Stimulated activated memory B cell treated with anti-CD40 and anti-IgM and Interleukin-4, amounts not matched to agents 10 μg/mL and 1 μg/mL and 100 μg/mL, for 72 hours (primary cell): ENCODE measurements at places on chromosomes 6 and 20.

DNA sequence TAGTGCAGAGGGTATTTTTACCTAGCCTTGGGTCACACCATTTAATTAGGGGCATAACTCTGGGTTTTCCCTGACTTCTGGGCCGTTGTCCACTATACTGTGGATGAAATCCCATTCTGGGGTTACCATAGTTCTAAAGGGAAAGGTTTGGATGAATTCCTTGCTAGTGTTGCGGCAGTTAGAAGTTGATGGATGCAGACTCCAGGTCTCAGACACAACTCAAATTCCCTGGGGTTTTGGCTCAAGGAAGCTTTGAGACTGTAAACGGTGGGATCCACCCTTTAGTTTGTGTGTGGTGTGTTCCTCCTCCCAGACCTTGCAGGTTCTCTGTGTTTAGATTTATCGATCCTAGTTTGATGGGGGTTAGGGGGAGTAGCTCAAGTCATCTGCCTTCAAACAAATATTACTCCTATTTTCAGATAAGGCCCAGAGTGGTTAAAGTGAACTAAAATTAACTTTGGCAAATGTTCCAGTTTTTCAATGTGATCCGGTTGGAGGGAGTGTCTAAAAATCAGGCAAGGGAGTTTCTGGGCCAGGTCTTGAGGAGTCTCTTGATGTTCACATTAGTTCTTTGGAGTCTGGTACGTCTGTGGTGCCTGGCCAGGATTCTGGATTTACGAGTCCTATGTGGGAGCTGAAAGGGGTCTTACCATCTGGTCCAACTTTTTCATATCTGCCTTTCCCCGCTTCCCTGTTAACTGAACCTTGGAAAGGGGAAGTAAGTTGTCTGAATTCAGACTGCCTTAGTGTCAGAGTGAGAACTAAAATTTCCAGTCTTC is 1.5 kb downstream of the RALY start:
- no peak for ATAC-seq

DNA sequence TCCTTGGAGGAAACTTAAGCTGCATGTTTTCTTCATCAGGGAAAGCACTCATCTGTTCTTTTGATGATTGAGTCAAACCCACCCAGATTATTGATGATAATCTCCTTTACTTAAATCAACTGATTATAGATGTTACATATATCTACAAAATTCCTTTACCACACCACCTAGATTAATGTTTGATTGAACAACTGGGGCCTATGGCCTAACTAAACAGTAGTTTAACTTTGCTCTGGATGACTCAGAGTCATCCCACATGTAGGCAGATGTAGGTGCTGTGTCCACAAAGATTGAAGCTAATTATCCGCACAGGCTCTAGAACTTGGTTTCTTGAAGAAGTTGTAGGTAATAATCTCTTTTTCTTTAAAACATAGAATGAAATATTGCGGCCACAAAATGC is 42.2 kb downstream of the PKIB start:
- no peak for ATAC-seq

- no peak for ATAC-seq
These were observed 51.2 kb upstream of the LYRM2 start for GRCh38 chr6:89689732-89690131.

GRCh38 chr6:105503641-105504040 is 100.8 kb upstream of the PREP start:
- ATAC-seq, result no peak

- no peak for ATAC-seq
These were observed 6.0 kb downstream of the MKKS start for GRCh38 chr20:10428008-10428407.

- no peak for ATAC-seq
These were observed 106.5 kb downstream of the TCP11 start for GRCh38 chr6:35034411-35035191.

- no peak for ATAC-seq
These were observed 559.5 kb upstream of the PTCHD4 start for GRCh38 chr6:48670546-48670945.

GRCh38 chr6:49339096-49339495 is 124.0 kb downstream of the MMUT start:
- no peak for ATAC-seq

- ATAC-seq, result no peak
These were observed 19.7 kb downstream of the AKIRIN2 start for GRCh38 chr6:87682310-87682709.

DNA sequence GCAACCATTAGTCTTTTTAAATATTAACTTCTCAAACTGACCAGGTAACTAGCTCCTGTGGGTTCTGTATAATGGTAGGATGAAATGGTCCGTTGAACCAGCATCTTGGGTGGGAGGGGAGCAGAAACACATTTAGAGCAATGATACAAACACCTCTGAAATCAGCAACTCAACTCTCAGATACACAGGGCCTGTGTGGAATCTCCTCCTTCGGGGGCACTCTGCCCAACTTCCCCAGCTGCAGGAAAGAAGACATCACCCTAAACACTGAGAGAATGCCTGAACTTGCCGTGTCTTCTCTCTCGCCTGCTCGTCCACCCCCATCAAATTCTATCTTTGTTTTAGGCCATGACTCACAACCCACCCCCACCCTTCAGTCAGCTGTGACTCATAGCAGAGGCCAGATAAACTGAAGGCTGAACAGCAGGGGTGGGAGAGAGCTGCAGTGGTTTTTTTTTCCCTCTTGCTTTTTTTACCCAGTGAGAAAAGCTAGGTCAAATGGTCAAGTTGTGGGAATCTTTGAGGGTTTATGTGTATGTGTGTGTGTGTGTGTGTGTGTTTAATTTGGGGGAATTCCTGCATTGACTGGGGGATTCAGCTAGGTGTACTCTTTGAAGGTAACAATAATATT is 593.4 kb upstream of the JAG1 start:
- no peak for ATAC-seq

GRCh38 chr20:59024111-59024530 is 4.9 kb downstream of the TUBB1 start:
- no peak for ATAC-seq

- no peak for ATAC-seq
These were observed 185.0 kb upstream of the PDE10A start for GRCh38 chr6:165848086-165848426.

GRCh38 chr6:144286503-144287393 is 1.6 kb downstream of the UTRN start:
- no peak for ATAC-seq

DNA sequence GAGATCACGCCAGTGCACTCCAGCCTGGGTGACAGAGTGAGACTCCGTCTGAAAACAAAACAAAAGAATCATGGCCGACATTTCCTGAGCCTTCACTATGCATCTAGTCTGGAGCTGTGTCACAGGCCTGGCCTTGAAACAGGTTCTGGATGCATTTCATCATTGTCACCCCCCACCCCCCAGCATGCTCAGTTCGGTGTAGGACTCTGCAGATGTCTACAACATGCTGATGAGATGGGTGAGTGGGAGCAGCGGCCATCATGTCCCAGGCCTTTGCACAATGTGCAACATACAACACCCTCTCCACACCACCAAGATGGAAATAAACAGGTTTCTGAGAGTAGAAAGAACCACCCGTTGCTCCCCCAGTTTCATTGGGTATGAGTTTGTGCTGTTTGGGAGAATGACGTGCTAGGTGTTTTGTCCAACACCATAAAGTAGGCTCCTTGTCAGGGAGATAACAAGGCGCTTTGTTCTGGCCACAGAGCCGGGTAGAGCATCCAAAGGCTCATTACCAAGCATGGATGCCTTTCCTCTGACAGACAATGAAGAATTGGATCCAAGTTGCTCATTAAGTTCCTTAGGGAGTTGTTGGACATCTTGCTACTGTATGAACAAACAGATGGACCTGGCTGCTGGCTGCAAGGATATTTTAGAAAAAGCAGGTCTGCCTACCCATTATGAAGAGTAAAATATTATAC is 22.1 kb downstream of the SNHG17 start:
- ATAC-seq, result no peak

- ATAC-seq, result peak; percentile 82
These were observed 690 bp downstream of the IFNGR1 start for GRCh38 chr6:137218473-137218916.

GRCh38 chr6:170294298-170294730 is 3.4 kb upstream of the DLL1 start:
- no peak for ATAC-seq

- ATAC-seq, result no peak
These were observed 193.8 kb downstream of the PLCB4 start for GRCh38 chr20:9262653-9263194.

GRCh38 chr20:11376998-11377397 is 540.7 kb upstream of the BTBD3 start:
- ATAC-seq, result no peak

GRCh38 chr20:542777-543368 is 717 bp downstream of the CSNK2A1 start:
- peak; percentile 21 for ATAC-seq

GRCh38 chr6:22250486-22250885 is 46.4 kb downstream of the PRL start:
- ATAC-seq, result no peak

DNA sequence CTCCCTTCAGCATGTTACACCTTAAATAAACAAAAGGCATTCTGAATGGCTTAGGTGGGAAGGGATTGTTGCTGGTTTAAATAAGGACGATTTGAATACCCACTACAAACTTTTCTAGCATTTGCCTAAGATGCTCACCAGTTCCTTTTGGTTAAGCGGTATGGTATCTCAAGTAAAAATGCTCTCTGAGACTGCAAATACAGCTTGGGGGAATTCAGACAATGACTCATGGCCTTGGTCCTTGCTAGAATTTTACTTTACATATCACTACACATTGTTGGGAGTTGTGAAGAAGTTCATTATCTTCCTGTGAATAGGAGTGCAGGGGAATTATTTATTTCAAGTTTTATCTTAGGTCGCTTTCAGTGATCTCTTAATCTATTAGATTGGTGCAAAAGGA is 670.7 kb downstream of the UTRN start:
- ATAC-seq, result no peak

- ATAC-seq, result no peak
These were observed 50.4 kb downstream of the HMGN3 start for GRCh38 chr6:79184086-79184485.

- peak; percentile 82 for ATAC-seq
These were observed 1.4 kb downstream of the TFEB start for GRCh38 chr6:41733707-41734665.

GRCh38 chr20:49813305-49813974 is 812 bp downstream of the SLC9A8 start:
- no peak for ATAC-seq

DNA sequence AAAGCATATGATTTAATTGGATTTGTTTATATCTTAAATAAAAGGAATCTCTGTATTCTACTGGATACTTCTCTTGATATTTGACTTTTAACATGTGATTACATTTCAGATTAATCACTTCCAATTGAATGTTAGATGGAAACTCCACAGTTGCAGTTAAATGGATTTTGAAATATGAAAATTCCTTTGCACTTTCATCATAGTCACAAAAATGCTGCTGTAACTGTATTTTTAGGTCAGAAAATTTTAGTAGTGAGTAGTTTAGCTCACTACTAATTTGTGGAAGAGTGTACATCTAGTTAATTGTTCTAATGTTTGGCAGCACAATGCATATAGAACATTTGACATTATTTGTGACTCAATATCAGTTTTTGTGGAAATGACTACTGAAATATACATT is 26.8 kb downstream of the PTCHD4 start:
- no peak for ATAC-seq

GRCh38 chr6:38176797-38177751 is 357.5 kb downstream of the ZFAND3 start:
- ATAC-seq, result no peak

- no peak for ATAC-seq
These were observed 1.7 kb downstream of the CABLES2 start for GRCh38 chr20:62405108-62405980.

GRCh38 chr6:15409301-15410125 is 163.6 kb downstream of the JARID2 start:
- no peak for ATAC-seq

GRCh38 chr6:108120311-108120710 is 45.5 kb upstream of the NR2E1 start:
- no peak for ATAC-seq

GRCh38 chr20:37356387-37356786 is 10.4 kb downstream of the SRC start:
- no peak for ATAC-seq

DNA sequence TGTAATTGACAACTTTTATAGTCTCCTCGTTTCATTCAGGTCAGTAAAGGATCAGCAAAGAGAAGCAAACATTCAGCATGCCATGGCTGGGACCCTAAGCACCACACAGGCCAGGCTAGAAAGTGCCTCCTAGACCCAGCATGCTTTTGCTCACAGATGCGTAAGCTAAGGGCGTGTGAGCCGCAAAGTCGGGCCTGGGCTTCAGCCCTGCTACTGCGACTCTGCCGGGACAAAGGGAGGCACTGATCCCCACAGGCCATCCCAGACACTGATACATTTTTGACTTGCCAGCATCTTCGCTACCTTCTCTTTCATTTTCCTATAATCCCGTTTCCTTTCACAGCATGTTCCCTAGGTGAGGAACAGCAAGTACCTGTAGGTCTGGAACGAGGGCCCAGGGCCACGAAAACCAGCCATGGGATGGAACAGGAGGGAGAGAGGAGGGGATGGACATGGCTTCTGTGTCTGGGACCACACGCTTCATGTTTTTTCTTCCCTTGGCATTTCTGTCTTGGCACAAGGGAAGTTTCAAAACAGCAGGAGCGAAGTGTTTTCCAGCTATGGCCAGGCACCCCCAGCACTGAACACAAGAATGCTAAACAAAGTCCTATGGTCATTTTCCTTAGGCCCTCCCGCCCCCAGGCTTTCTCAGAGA is 42.6 kb downstream of the IRF4 start:
- ATAC-seq, result no peak

DNA sequence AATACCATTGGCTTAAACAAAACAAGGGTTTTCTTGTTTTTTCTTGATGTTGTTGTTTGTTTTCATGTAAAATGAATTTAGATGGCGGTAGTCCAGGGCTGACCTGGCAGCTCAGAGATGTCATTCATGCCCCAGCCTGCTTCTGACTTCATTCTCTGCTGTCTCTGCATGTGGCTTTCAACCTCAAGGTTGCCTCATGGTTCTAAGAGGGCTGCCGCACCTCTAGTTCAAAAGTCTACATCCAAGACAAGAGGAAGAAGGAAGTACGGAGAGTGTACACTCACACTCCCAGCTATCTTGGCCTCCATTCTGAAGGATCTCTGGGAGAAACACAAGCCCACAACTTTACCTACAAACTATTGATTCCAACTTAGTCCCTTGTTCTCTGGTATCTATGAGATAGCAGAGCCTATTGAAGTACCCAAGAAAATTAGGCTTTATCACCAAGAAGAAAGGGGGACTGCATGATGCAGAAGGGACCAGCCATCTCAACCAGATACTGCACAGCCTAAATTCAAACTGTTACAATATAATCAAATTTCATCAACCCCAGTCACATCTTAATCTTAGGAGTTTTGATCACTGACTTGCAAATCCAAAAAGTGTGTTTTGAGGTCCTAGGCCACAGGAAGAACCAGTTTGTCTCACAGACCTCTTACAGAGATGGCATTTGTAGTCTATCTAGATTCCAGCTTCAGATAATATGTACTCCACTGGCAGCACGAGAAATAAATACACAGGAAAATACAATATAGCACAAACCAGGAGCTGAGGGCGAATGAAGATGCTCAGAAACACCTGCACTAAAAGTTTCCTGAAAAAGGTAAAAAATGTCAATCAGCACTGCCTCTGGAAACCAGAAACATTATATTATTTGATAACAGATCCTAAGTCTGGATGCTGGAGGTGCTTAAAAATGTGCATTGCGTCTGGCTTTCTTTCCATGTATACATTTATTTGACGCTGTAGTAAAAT is 866 bp upstream of the BTN3A3 start:
- ATAC-seq, result no peak

GRCh38 chr20:19457611-19458010 is 245.2 kb downstream of the SLC24A3 start:
- ATAC-seq, result no peak

GRCh38 chr6:49576618-49577017 is 26.1 kb downstream of the C6orf141 start:
- ATAC-seq, result peak; percentile 10

GRCh38 chr6:3843379-3844096 is 5.6 kb upstream of the FAM50B start:
- peak; percentile 50 for ATAC-seq
